DMS153 (cell line): ENCODE measurements at places on chromosomes 12 and 14.

GRCh38 chr14:39456702-39457250 is 24.5 kb upstream of the FBXO33 start:
- DNase-seq, result no peak

DNA sequence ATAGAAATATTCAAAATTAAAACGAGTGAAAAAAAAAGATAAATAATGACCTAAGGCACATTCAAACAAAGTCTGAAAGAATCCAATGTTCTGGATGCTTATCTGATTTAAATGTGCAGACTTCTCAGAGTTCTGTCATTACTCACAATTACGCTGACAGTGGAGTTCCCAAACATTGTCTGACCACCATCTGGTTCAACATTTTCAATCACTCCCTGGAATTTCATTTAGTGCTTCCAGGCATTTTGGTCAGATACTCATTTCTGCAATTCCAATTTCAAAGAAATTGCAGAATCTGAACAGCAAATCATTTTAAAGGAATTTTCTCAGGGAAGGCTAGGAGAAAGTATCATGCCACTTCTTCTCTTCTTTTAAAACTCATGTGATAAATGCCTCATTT is 398.2 kb upstream of the PDE3A start:
- no peak for DNase-seq

GRCh38 chr14:93954900-93955849 is 21.2 kb downstream of the ASB2 start:
- DNase-seq, result no peak

GRCh38 chr12:98352218-98352811 is 163.1 kb upstream of the TMPO start:
- no peak for DNase-seq

GRCh38 chr14:29061702-29062101 is 295.1 kb downstream of the FOXG1 start:
- DNase-seq, result no peak

DNA sequence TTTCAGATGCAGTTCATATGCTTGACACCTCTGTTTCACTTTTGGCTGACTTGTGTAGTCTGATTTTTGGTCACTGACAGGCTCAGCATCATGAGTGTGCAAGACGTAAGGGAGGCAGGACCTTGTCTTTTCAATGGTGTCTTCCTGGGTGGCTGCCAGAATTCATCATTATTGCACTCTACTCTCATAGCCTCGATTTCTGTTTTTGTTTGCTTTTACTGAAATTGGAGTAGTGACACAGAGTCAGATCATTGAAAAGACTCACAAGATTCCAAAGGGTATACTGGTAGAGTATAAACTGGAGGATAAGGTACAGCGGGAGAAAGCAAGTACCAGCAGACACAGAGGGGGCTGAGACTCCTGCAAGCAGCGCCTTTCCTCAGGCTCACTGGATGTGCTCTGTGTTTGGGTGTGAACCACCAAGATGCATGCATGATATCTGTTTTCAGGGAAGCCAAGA is 126.3 kb upstream of the FGD4 start:
- no peak for DNase-seq

DNA sequence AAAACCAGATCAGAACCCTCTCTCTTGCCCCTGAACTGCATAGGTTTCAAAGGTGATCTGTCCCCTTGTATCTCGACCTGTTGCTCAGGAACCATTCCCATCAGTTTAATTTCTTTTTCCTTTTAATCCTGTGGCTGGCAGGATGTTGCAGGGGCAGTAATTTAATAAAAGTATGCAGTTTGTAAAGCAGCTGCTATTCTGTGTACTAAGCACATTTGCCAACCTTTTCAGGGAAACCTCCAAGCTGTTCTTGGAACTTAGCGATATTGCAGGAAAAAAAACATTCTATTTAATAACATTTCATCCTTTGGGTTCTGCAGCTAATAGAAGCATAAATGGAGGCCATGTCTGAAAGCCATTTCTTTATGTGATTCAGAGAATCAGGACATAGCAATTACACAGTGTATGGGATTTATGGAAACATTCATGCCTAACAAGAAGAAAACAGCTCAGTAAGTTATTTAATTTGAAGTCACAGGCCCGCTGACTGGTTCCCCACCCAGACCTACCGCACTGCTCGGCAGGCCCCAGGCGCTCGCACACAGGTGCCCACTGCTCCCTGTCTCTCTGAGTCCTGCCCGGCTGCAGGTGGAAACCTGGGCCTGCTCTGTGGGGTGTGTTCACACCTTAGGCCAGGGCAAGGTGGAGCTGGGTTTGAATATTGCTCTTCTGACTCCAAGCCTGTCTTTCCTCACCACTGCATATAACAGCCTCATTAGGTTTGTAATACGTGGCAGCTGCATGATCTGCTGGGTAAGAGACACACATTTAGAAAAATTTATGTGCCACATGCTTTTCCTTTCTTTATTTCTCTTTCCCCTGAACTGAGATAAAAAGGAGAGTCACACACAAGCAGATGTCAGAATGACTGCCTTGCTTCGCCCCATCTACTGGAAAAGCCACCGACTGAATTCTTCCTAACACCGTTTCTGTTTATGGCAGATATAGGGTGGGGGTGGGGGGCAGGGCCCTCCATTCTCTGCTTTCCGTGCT is 119.7 kb downstream of the SLC25A47 start:
- DNase-seq, result no peak

DNA sequence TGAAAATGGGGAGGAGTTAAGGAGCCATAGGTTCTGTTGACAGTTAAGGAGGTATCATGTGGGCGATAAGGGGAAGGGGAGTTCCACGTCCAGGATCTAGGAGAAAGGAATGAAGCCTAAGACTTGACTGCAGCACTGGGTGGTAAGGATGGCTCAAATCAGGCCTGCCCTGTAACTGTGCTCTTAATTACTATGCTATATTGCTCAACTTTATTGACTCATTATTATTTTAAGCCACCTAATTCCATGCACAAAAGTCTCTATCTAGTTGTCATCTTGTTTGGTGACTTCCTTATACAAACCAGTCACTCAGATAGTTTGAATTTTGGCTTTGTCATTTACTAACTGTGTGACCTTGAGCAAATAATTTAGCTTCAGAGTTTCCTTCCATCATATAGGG is 242.1 kb upstream of the ARHGAP5 start:
- DNase-seq, result no peak

GRCh38 chr14:70289138-70289537 is 70.3 kb downstream of the COX16 start:
- DNase-seq, result no peak

GRCh38 chr12:110279566-110280375 is 1.3 kb upstream of the ATP2A2 start:
- DNase-seq, result no peak

DNA sequence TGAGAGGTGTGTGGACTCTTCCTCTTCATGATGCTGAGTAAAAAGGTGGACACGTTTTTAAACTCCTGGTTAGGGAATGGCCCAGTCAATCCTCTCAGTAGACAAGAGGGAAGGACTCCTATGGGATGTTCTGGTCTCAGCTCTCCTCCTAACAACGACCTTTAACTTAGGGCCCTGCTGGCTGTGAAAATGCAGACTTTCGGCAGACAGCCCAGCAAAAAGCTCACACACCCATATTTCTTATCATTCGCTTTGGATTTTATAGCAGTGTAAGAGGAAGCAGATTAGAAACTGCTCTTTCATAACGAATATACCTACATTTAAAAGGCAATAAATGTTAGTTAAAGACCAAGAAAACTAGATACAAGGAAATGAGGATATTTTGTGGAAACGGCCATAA is 18.0 kb upstream of the YARS2 start:
- DNase-seq, result no peak

GRCh38 chr12:6372403-6373003 is 2.9 kb downstream of the SCNN1A start:
- DNase-seq, result peak; percentile 81

DNA sequence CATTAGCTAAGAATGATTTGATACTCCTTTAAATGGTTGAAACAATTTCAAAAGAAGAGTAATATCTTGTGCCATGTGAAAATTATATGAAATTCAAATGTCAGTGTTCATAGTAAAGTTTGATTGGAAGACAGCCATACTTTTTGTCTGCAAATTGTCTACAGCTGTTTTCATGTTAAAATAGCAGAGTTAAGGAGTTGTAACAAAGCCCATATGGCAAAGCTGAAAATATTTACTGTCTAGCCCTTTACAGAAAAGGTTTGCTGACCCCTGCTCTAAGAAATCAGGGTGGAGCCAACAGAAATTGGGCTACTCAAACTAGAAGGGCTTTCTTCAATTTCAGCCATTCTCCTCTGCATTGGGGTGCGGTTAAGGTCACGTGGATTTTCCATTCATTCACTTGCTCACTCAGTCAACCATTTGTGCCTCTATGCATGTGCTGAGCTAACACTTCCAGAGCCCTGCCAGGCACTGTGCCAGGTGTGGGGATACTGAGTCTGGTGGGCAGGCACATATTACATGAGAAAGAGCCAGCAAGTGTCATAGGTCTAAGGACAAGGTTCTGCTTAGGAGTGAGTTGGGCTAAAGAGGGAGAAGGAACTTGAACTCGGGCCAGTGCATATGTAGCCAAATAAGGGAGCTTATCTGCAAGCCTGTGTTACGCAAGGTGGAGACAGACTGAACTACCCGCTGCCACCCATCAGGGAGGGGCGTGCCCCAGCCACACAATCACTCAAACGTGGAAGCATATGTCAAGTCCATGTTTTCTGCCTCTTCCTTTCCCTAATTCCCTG is 139.8 kb upstream of the NOS1 start:
- DNase-seq, result no peak

DNA sequence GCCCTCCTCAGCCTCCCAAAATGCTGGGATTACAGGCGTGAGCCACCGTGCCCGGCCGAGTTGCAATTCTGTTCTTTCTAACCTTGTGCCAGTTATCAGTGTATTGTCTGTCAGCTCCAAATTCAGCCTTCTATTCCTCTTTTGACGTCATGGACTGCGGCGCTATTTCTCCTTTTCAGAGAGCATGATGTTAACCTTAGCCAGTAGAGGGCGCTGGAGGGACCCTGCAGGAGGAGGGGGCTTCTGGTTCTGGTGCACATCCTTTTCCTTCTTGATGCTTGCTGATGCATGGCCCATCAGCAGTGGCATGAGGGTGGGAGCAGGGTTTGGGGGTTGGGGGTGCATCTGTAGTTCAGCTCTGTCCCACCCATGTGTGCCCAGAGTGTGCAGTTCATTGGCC is 179.3 kb upstream of the RMST start:
- DNase-seq, result no peak

DNA sequence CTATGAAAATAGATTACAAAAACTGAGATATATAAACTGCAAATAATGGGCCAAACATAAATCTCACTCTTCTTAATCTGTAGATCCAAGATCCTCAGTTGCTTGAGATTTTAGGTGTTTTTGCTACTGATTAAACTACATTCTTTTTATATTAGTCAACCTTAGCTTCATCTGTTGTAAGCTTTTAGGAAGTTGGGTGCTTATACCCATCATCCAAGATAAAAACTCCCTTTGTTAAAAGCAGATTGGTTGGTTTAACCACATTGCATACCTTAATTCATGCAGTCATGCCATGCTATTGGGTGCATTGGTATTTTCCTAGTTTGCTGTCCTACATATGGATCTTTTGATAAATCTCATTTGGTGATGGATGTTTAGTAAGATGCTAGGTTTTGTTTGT is 46.2 kb upstream of the DIP2B start:
- DNase-seq, result no peak

GRCh38 chr12:46472893-46473633 is 100.5 kb upstream of the SLC38A2 start:
- no peak for DNase-seq

GRCh38 chr12:123389560-123390351 is 5.8 kb downstream of the KMT5A start:
- DNase-seq, result no peak

GRCh38 chr12:26188641-26189040 is 6.7 kb upstream of the SSPN start:
- no peak for DNase-seq
